ENCODE measurements at places on chromosomes 7 and 10.

DNA sequence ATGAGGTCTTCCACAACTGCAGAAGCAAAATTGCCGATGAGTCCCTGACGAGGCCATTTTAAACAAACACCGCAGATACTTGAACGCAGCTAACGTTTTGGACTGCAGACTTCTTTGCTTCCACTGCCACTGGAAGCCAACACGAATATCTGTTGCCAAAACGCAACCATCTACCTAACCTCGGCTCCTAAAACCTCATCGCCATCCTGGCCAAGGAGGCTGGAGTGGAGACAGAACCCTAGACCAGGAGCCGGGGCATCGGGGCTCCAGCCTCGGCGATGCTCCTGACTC, 493 bp downstream of the WDR91 start:
- DNase-seq = no peak

- DNase-seq = no peak
Measured at GRCh38 chr10:115558252-115558651, 465.1 kb downstream of the ATRNL1 start.

DNA sequence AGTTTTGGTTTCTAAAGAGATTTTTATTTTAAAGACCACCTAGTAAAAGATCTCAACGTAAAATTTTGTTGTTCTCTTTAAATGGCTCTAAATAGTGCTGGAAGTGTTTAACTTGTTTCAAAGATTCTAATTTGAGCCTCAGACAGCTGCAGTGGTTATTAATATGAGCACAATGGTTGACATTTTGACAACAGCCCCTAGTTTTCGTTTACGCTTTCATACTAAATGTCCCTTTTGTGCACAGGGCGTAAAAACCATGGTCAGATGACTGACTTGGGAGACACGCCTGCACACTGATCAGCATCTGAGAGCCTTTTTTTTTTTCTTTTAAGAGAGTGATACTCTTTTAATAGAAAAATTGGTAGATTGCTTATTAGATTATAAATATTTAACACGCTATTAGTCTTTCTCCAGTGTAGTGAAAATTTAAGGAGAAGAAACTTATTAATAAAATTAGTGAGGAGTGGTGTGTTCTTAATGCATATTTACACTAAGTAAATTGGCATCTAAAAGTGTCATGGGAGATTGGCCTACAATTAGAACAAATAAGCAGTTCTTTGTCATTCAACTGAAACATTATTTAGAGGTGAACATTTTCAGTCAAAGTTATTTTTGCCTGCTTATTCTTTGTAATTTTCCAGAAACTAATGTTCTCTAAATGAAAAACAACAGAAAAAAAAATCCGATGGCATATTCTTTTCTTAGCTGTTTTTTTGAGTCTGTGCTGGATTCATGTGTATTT, 182.8 kb upstream of the PHYHIPL start:
- no peak for DNase-seq

- no peak for DNase-seq
Measured at GRCh38 chr7:116500078-116500853, 728 bp downstream of the CAV2 start.

DNA sequence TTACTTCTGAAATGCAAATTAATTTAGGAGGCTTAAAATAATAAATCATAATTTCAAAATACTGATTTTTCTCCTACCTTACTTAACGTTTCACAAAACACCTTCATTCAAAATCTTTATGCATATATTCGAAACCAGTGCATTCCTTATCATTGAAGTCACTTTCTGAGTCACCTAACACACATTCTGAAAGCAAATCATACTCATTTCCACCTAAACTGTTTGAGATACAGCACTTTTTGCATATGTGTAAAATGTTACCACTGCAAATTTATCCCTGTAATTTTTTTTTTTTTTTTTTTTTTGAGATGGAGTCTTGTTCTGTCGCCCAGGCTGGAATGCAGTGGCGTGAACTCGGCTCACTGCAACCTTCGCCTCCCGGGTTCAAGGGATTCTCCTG, 15.7 kb downstream of the PPP3CB start:
- no peak for DNase-seq

DNA sequence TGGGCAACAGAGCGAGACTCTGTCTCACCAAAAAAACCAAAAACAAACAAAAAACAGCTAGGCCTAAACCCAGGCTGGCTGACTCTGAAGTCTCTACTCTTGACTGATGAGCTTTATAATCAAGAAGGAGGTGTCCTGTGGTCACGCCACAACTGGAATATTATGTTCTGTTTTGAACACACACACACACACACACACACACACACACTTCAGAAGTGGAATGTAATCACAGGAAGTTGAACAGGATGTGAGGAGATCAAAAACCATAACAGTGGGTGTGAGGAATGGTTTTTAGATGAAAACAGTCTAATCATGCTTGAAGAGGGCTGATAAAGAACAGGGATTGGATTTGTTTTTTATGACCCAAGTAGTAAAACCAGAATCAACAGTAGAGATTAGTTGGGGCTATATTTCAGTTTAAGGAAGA, 51.1 kb upstream of the IL6 start:
- no peak for DNase-seq

GRCh38 chr10:122233857-122234348, 37.2 kb upstream of the BTBD16 start:
- DNase-seq = no peak

DNA sequence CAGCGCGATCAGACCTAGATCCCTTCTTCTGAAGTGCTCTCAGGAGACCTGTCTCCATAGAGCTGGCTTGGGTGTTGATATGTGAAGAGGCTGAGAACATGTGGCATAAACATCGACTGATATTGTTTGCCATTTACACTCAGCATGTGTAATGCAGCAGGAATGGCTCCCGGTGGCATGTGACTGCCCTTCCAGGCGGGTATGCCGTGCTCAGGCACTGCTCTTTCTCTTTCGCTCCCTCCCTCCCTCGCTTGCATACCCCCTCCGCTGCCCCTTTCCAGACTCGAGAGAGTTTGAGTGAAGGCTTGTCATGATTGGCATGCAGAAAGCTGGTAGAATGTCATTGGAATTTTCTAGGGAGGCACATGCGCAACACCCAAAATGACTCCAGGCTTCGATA, 107.3 kb upstream of the PDCD4 start:
- DNase-seq = no peak

DNA sequence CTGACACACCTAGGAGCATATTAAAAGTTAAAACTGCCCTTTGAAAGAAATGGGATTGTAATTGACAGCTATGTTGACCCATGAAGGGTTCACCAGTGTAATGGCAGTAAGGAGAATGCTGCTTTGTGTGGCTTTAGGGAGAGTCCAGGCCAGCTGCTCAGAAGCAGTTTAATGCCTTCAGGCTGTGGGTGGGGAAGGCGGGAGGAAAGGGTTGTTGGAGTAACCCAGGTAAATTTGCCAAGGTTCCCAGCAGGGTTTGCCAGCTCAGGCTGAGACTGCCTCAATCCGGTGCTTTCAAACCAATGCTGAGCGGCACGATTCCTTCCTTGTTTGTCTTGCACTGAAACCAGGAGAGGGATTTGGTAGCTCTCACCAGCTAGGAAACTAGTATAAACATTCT, 637.2 kb downstream of the INHBA start:
- no peak for DNase-seq

DNA sequence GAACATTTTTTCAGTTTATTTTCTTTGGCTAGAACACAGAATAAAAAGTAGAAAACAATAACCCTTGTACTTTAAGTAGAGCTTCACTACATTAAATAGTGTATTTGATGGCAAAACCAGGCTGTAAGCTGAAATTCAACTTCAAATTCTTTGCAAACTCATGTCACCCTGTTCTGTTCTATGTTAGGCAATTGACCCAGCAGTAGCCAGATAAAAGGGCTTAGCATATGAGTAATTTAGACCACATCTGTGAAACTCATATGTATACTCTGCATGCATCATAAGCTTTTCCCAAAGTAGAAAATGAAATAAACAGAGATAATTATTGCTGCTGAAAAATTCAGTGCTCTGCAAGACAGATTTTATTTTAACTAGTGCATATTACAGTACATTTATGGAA, 150.2 kb downstream of the GNAI1 start:
- no peak for DNase-seq

DNA sequence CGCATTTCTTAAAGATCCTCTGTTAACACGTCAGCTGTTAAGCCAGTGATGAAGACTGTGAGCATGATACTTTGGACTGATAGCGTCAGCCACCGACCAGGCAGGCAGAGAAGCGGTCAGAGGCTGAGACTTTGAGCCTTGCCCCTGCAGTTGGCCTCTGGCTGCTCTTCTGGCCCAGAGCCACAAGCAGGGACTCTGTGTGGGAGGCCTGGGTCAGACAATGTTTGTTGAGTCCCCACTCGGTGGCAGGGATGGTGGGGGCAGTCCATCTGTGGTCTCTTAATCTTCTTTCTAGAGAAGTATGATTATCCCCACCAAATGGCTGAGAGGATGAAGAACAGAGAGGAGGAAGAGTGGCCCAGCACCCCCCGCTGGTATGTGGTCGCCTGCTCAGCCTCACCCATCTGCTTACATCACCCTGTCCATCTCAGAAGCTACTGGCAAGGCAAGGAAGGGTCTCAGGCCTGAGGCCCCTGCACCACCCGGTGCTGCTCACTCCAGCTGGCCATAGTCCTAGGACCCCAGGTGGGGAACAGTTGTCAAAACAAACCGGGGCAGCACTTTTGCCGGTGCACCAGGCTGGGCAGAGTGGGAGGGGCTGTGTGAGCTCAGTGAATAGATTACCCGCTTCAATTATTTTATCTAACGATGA, 202.9 kb downstream of the GRID1 start:
- no peak for DNase-seq

- no peak for DNase-seq
Measured at GRCh38 chr10:77135555-77135954, 502.1 kb downstream of the KCNMA1 start.

GRCh38 chr10:51792678-51793077, 93.3 kb upstream of the CSTF2T start:
- no peak for DNase-seq

DNA sequence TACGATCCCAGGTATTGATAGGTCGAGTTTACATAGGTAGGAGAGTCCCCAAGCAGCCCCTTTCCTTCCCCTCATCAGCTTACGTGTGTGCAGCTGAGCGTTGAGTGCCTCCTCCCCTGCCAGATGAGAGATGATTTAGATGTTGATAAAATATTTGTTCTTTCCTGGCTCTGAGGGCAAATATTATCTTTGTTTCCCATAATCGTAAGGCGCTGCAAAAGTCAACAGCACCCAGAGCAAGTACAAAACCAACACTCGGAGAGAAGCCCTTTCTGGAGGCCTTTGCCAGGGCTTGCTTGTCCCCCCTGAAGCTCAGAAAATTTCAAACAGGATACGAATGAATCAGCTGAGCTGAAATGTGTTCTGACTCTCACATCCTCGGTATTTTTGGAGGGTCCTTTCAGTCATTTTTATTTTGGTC, 683.2 kb downstream of the LRMDA start:
- DNase-seq = no peak

DNA sequence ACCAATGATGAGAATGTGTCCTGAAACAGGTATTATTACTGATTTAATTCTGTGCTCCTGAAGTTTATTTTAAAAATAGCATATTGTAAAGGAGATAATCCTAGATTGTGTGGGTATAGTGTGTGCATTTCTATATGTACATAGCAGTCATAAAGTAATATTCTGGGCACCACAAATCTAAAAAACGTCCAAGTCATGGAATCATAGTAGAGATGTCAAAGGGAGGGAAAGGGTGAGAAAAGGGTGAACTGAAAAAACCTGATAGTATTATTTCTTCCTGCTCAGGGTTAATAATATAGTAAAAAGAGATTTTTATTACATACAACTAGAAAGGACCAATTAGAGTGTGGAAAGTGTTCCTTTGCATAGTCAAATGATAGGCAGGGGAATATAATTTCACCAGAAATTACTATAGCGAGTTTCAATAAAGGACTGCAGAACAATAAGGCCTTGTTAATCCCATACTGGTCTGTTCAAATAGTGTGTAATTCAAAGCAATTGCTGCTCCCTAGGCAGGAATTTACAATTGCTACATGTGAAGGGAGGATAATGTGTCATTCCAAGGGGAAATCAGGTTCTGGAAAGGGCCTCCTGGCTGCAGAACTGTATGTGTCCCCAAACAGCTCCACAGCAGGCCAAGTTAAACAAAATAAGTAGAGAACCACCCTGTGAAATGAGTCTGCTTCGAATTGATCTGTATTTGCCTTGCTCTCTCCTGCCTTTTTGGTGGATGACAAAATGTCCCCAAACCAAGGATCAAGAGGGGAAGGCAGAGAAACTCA, 42.5 kb upstream of the KMT2E start:
- no peak for DNase-seq

GRCh38 chr10:16893664-16894063, 76.4 kb upstream of the RSU1 start:
- DNase-seq = no peak

- no peak for DNase-seq
Measured at GRCh38 chr10:117503244-117504205, 39.0 kb upstream of the EMX2 start.

- DNase-seq = no peak
Measured at GRCh38 chr7:14403587-14403986, 414.1 kb upstream of the ETV1 start.

- DNase-seq = no peak
Measured at GRCh38 chr7:152876749-152877148, 117.2 kb downstream of the ACTR3B start.

DNA sequence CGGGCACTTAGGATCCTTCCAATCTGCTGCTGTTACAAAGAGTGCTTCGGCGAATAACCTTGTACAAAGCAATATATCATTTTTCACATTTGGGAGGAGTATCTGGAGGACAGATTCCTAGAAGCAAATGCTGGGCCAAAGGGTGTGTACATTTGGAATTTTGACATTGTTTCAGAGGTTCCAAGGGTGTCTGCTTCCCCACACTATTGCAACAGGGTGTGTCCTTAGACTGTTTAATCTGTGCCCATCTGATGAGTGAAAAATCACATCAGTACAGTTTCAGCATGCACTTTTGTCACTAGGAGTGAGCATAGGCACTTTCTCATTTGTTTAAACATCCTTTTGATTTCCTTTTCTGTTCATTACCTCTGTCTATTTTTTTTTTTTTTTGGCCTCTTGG, 8.6 kb upstream of the ELFN1 start:
- DNase-seq = no peak

GRCh38 chr7:27154369-27154768, 2.0 kb upstream of the HOXA3 start:
- DNase-seq = no peak
